ENCODE measurements at places on chromosomes 12 and 14.

DNA sequence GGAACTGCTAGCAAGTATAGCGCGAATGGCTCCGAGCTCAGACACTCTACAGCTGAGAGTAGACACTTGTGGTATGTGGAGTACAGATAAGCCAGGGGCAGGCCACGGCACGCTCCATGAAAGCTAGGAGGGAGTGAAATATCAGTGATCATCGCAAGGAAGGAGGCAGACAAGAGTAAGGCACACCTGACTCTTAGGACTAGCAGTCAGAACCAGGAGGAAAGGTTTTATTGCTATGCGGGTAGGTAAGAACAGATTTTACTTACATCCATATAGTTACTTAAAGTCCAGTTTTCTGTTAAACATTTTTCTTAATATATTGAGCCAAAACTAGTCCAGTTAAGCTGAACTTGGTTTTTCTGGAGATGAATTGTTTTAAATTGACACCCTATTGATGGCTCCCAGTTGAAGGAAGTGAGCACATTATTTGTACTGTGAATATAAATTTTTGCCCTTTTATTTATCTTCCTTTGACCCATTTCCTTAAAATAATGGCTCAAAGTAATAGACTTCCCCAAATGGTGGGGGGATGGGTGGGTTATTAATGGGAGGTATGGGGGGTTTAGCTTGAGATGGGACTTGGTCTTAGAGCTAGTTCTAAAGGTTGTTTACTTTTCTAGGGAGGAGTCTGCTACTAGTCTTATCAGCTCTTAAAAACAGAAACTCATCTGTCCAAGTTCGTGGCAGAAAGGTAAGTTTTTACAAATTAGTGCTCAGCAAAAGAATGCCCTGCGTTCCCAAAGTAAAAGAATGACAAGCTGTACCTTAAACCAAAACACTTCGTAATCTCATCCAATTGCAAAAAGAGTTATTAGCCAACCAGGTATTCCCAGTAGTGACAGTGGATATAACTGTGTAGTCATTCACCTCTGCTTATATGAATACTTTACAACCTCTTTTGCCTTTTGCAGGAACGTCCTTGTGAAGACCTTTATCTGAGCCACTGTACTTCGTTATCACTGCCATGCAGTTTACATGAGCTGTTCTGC lies 5.8 kb downstream of the HNRNPA1 start:
- no peak for DNase-seq

- DNase-seq = no peak
These were observed 40.4 kb downstream of the ERH start for GRCh38 chr14:69357544-69358200.

GRCh38 chr14:98022541-98023520 lies 1225.6 kb downstream of the VRK1 start:
- no peak for DNase-seq

- DNase-seq = no peak
These were observed 217.5 kb upstream of the PPFIA2 start for GRCh38 chr12:81976661-81977060.

- no peak for DNase-seq
These were observed 1.6 kb upstream of the CDKN1B start for GRCh38 chr12:12715459-12716150.

DNA sequence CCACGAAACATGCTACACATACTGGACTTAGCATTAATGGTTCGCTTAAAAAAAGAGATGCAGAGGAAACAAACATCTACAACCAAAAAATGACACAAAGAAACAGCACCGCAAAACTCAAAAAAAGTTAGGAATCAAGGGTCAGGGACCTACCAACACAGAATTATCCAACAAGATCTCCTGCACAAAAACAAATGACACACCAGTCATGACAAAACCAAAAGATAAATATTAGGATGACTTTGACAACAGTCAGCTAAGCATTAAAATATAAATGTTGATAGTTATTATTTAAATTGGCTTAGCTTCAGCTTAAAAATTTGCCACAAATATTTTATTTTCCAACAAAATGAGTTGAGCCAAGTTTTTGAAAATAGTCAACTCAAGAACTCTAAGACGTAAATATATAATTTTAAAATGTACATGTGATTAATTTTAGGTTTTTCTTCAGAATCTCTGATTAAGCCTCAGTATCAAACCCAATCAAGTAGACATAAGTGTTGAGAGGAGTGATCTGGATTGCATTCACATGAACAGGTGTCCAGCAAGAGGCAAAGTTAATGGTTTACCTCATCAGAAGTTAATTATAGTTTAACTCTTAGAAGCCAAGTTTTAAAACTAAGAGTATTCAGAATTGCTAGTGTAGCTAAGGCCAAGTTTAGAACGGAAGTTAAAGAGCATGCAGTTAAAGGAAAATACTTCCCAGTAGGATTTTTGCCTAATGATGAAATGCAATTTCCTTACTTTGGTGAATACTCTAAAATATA lies 79.9 kb downstream of the HEATR5A start:
- no peak for DNase-seq

DNA sequence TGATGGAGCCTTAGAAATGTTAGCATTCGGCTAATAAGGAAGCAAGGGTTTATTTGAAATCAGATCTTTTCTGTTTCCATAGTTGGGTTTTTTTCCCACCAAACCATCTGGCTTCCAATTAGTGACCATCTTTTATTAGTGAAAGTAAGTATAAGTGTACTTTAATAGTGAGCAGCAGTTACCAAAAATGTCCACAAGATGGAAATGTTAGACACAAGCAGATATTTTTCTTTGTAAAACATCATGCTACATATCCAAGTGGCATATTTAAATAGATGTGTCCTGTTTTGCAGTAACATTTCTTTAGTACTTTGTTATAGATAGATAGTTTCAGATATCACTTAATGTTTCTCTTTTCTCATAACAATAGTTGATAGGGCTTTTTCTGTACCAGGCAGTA lies 28.8 kb downstream of the YEATS4 start:
- no peak for DNase-seq

GRCh38 chr14:51789114-51789513 lies 71.3 kb upstream of the GNG2 start:
- DNase-seq = no peak

- no peak for DNase-seq
These were observed 84.9 kb upstream of the FOXG1 start for GRCh38 chr14:28681681-28682080.

DNA sequence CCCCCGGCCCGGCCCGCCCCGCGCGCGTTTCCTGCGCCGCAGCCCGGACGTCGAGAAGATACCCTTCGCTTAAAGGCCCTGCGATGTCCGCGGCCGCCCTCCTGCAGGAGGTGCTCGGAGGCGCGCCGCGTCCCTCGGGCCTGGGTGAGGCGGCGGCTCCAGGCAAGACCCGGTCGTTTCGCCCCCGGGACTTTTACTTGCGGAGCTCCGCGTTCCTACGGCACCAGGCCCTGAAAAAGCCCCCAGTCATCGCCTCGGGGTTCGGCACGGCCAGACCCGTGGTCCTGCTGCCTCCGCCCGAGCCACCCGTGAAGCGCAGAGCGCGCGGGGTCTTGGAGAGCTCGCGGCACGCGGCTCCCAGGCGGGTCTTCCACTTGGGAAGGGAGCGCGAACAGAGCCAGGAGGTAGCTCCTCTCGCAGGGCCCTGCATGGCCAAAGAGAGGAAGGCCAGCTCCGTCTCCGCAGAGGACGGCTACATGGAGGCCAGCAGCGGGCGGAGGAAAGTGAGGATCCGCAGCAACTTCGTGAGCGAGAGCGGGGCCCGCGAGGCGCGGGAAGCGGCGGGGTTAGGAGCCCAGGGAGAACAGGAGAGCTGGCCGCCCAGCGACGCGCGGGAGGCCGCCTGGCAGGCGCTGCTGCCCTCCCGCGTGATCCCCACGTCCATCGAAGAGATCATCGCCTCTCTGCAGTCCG lies 26.9 kb downstream of the TTC6 start:
- no peak for DNase-seq

GRCh38 chr12:66269757-66270383 lies 32.4 kb upstream of the HELB start:
- no peak for DNase-seq

- no peak for DNase-seq
These were observed 124.5 kb downstream of the SLC8A3 start for GRCh38 chr14:70064136-70064865.

- DNase-seq = no peak
These were observed 25.6 kb downstream of the TCTN1 start for GRCh38 chr12:110639336-110640141.

- DNase-seq = no peak
These were observed 23.0 kb upstream of the ATP2B1 start for GRCh38 chr12:89731614-89732013.

DNA sequence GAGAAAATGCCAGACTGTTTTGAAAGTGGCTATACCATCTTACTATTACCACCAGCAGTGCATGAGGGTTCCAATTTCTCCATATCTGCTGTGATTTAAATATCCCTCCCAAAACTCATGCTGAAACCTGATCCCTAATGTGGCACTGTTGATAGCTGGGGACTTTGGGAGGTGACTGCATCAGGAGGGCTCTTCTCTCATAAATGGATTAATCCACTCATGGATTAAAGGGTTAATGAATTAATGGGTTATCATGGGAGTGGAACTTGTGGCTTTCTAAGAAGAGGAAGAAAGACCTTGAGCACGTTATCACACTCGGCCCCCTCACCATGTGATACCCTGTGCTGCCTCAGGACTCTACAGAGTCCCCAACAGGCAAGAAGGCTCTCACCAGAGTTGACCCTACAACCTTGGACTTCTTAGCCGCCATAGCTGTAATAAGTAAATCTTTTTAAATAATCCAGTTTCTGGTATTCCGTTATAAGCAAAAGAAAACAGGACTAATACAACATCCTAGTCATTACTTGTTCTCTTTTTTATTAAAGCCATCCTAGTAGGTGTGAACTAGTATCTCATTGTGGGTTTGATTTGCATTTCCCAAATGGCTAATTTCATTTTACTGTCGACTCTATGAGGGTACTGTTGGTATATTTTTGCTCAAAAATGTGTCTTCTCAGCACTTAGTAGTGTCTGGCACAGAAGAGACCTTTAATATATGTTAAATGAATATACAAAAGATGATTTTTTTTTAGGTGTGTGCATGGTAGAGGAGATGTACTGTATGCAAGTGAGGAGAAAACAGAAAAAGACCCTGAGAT lies 14.3 kb downstream of the PPP1R12A start:
- DNase-seq = no peak

DNA sequence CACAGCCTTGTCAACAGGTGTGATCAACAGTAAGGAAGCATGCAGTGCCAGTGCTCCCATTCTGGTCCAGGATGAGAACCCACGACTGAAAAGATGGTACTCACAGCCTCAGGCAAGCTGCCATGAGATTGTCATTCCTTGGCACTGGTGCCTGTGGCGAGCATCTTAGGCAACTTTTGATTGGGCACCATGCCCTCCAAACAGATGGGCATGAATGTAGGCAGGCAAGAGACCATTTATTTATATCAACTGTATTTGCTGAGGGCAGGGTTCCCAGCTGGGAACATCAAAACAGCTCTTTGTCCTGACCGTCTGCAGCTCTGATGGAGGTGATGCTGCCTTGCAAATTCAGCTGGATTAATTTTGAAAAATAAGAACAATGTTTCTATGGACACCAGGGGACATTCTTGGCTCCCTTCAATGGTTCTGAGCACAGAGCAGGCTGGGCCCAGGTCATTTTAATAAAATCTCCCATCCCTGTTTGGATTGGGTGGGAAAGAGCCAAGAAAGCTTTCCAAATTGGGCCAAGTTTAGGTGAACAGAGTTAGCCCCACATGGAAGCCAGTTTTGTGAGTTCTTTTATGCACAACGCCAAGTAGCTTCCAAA lies 522.5 kb downstream of the RMST start:
- DNase-seq = no peak

DNA sequence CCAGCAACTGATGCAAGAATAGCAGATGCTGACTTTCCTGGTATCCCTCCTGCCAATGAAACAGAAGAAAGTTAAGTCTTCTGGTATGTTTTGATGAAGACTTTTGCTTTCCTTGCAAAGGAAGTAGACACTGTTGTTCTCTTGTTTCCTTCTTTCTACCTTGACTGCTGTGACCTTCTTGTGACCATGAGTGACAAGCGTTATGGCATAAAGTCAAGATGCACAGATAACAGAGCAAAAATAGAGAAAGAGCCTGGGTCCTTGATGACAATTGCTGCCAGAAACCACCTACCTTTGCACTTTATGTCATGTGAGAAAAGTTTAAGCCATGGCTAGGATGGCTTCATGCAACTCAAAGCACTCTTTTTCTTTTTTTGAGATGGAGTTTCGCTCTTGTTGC lies 49.2 kb upstream of the LTA4H start:
- DNase-seq = no peak

DNA sequence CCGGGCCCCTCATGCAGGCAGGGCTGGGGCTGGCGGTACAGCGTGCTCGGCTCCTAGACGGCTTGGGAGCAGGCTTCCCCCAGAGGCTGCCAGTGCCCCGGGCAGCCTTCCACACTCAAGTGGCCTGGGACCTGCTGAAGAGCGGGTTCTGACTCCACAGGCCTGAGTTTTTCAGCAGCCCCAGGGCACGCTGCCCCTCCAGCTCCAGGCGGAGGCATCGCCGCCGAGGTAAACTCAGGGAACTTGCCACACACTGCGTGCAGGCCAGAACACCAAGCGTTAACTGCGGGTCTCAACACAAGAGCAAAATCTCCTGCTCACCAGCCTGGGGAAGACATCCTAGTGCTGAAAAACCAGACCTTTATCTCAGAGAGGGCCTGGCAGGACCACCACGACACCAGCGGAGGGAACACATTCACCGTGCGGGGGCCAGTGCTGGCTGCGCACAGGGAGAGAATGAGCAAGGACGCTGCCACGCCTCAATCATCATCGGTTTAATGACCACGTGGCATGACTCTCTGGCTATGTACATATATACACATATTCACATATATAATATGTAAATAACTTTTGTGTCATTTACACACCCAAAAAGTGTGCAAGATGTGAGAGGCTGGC lies 21.3 kb downstream of the PSMC1 start:
- DNase-seq = no peak

- DNase-seq = no peak
These were observed 3.3 kb upstream of the PSMC6 start for GRCh38 chr14:52703664-52704063.

DNA sequence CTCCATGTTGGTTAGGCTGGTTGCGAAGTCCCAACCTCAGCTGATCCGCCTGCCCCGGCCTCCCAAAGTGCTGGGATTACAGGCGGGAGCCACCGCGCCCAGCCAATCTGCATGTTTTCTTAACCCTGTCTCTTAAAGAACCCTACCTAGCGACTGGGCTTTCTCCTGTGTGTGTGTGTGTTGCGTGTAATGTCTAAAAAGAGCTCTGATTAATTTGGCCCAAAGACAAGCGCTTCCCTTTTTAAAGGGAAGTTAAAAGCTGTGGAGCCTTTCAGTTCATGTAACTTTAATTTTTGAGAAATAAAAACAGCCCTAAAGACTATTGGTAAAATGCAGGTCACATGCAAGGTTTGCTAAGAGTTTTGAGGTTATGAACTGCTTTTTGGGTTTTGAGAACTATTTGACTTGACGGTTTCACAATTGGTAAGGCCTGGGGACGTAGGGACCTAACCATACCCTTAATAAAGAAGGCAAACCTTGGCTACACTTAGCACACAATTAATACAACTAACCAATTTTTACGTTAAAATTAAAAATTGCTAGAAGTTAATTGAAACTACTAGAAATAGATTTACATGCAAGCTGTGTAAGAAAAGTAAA lies 103.2 kb downstream of the KCNMB4 start:
- DNase-seq = no peak

GRCh38 chr12:95143621-95144205 lies 70.3 kb upstream of the NR2C1 start:
- DNase-seq = no peak

All from stimulated activated CD8-positive, alpha-beta memory T cell treated with anti-CD3 and anti-CD28 coated beads, Interleukin-15, amount 100 ng/mL, for 48 hours (primary cell).